ENCODE measurements at places on chromosomes 4 and X. TPM values are rescaled to one million over a fixed set of nuclear protein-coding genes. Genes with fewer than 3 reads are reported as not detected.

DNA sequence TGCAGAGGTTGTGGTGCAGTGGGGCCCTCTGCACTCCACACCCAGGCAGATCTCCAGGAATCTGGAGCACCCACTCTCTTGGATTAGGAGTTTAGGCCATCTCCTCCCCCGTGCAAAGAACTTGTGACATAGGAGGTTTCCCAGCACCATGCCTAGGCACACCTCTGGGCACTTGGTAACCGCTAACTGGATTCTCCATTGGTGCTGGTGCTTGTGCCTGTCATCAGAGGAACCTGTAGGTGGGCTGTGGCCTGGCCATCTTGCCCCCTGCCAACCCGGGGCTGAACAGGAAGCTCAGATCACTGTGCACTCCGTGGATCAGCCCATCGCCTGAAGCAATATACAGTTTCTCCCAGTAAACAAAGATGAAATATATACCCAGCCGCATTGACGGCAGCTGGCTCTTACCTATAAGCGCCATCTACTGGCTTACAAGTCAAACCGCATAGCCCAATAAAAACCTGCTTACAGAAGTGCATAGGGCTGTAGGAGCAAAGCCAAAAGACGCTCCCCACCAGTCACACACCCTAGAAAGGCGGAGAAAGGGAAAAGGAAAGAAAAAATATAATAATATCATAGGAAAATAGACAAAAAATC is 19.1 kb upstream of the TEX13B start:
- no peaks in the 10 kb centered on the region for H3K36me3 ChIP-seq
- peak; percentile 62 for DNase-seq
- no peaks in the 10 kb centered on the region for H3K4me1 ChIP-seq
- H3K27me3 ChIP-seq, result no peaks in the 10 kb centered on the region

DNA sequence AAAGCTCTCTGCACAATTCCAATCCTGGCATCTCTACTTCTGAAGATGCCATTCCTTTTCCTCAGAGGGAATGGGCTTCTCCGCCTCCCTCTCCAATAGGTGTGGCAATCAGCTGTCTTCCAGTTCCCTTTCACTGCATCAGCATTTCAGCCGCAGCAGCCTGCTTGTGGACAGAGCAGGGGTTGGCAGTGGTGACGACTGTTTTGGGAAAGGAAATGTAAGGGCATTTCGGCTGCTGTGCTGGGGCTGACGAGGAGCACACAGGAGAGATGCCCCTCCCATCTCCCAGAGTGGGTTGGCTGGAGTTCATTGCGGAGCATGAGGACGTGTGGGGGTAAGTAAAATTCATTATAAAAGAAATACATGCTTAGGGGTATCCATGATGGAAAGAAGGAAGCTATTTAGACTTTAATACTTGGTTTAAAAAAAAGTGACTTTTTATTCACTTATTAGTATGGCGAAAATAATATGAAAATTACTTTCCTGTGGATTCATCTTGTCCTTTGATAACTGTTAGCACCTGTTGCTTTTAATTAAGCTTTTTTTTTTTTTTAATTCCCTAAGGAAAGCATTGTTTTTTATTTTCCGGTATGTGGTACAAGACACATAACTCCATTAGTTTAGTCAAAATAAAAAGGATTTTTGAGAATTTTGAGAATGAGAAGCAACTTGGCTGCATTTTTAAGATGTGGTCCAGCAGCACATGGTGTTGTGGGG is at the start of gene LIMCH1:
LIMCH1 (plus strand) TSS at position 141 of the 717 bp plus-strand sequence. CDS start 67,839 bp downstream, outside the sequence.
- H3K36me3 ChIP-seq, result no peaks in the 10 kb centered on the region
- DNase-seq, result no peak
- no peaks in the 10 kb centered on the region for H3K27me3 ChIP-seq

Gene TMEM31
- not detected for total RNA-seq

DNA sequence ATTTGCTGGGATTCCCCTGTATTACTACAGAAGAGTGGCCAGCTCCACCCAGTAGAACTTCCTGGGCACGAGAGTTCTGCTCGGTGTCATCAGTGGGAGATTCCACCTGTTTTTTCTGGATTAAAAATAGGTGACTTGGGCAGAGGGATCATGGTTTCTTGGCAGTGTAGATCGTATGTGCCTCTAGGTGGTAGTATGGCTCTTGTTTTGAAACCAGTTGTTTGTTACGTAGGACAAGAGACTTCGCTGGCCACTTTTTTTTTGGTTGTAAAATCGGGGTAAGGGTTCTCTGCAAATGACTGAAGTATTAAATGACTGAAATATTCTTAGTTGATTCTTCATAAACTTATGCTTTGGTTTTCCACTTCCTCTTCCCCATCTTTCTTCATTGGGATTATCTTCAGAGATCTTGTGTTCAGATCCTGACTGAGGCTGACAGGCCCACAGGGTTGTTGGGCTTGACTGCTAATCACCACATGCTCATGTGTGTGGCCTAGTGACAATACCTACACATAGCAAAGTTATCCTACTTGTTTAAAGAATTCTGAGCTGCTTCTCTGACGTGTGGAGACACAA is 43.8 kb upstream of the WDR1 start:
- H3K27me3 ChIP-seq, result no peaks in the 10 kb centered on the region
- DNase-seq, result no peak
- H3K36me3 ChIP-seq, result no peaks in the 10 kb centered on the region

DNA sequence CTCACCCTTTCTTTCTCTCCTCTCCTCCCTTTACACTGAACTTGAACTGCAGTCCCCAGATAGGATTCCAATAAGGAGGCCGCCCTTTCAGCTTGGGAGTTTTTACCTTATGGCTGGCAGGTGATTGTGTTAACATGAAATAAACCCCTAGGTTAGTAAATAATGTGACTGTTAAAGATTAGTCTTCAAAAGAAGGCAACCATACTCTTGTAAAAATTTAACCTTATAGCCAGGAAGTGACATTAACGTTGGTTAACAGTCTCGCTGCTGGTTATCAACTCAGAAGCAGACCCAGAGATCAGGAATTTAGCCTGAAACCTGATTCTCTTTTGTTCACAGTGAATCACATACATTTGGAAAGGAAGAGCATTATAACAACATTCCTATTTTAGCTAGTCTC is 15.2 kb downstream of the FHDC1 start:
- H3K4me3 ChIP-seq, result no peak overlapping the region
- DNase-seq, result no peak
- H3K27me3 ChIP-seq, result no peaks in the 10 kb centered on the region
- H3K27ac ChIP-seq, result no peak overlapping the region
- H3K36me3 ChIP-seq, result no peaks in the 10 kb centered on the region

DNA sequence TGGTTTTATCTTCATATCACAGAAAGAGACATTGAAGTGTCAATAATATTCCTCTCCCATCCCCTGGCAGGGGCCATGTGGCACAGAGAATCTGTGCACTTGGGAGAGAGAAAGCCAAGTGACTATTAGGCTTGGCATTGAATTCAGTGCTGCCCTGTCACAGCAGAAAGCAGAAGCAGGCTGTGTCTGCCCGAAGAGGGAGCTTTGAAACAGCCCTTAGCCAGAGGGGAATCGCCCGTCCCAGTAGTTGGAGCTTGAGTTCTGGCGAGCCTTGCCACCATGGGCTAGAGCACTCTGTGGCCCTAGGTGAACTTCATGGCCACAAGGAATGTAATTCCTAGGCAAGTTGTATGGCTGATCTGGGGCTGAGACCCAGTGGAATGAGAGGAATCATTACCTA is 282.5 kb upstream of the PCDH10 start:
- no peaks in the 10 kb centered on the region for H3K4me1 ChIP-seq
- H3K4me3 ChIP-seq, result no peak overlapping the region
- no peaks in the 10 kb centered on the region for H3K36me3 ChIP-seq

- no peaks in the 10 kb centered on the region for H3K36me3 ChIP-seq
- H3K27me3 ChIP-seq, result no peaks in the 10 kb centered on the region
- H3K4me3 ChIP-seq, result no peak overlapping the region
Observed at GRCh38 chrX:66676413-66676812, 37.5 kb upstream of the EDA2R start.

- peaks cover 16% of the 10 kb centered on the region for H3K4me1 ChIP-seq
- DNase-seq, result no peak
- H3K4me3 ChIP-seq, result no peak overlapping the region
- H3K27ac ChIP-seq, result no peak overlapping the region
- H3K27me3 ChIP-seq, result no peaks in the 10 kb centered on the region
- H3K36me3 ChIP-seq, result peaks cover 6% of the 10 kb centered on the region
Observed at GRCh38 chrX:47662144-47662657, 3.2 kb upstream of the UXT start.

GRCh38 chrX:42151808-42152207 is 228.5 kb upstream of the CASK start:
- no peak overlapping the region for H3K4me3 ChIP-seq
- H3K36me3 ChIP-seq, result no peaks in the 10 kb centered on the region
- DNase-seq, result no peak
- no peak overlapping the region for H3K27ac ChIP-seq
- no peaks in the 10 kb centered on the region for H3K4me1 ChIP-seq

Gene HPGD
- 4.7 TPM for total RNA-seq

GRCh38 chr4:96145601-96146000 is 305.7 kb downstream of the PDHA2 start:
- H3K27me3 ChIP-seq, result no peaks in the 10 kb centered on the region
- H3K27ac ChIP-seq, result no peak overlapping the region

- H3K27ac ChIP-seq, result no peak overlapping the region
- DNase-seq, result no peak
- no peaks in the 10 kb centered on the region for H3K27me3 ChIP-seq
- H3K4me1 ChIP-seq, result no peaks in the 10 kb centered on the region
- H3K4me3 ChIP-seq, result no peak overlapping the region
Observed at GRCh38 chr4:179625406-179625805, 2183.2 kb upstream of the AGA start.

DNA sequence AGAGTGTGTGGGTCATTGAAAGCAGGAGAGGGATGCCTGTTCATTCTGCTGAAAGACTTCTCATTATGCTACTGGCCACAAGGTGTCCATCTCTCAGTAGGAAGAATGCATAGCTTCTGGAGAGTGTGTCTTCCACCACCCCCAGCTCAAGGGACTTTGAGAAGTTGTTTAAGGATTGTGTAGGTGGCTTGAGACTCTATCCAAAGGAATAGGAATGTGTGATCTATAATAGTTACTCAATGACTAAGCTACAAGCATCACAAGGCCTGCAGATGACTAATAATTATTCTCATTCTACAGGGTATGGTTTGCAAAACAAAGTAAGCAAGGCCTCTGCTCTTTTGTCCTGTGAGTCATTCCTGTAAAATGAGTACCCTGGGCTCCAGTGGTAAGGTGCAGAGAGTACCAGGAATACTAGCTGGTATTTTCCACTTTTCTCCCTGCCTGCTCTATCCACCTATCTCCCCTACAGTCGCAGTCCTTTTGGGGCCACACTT is 279.8 kb upstream of the BOD1L1 start:
- no peak overlapping the region for H3K4me3 ChIP-seq
- H3K36me3 ChIP-seq, result no peaks in the 10 kb centered on the region
- H3K27ac ChIP-seq, result no peak overlapping the region
- H3K27me3 ChIP-seq, result no peaks in the 10 kb centered on the region
- no peak for DNase-seq
- H3K4me1 ChIP-seq, result no peaks in the 10 kb centered on the region

DNA sequence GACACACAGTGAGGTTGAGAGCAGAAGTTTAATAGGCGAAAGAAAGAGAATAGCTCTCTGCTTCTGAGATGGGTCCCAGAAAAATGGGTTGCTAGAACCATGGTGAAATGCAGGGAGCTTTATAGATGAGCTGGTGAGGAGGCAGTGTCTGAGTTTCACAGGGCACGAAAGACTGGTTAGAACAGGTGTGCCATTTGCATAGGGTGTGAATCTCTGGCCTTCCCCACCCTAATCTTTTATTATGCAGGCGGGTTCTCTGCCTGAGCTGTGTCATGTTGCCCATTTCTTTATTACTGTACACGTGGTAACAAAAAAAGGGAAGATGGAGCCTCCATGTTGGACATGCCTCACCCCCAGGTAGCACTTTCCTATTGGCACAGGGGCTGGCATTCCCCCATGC is 39.1 kb downstream of the FUNDC1 start:
- no peaks in the 10 kb centered on the region for H3K4me1 ChIP-seq
- no peaks in the 10 kb centered on the region for H3K27me3 ChIP-seq
- H3K27ac ChIP-seq, result no peak overlapping the region
- DNase-seq, result no peak

Gene EREG
- not detected for total RNA-seq

DNA sequence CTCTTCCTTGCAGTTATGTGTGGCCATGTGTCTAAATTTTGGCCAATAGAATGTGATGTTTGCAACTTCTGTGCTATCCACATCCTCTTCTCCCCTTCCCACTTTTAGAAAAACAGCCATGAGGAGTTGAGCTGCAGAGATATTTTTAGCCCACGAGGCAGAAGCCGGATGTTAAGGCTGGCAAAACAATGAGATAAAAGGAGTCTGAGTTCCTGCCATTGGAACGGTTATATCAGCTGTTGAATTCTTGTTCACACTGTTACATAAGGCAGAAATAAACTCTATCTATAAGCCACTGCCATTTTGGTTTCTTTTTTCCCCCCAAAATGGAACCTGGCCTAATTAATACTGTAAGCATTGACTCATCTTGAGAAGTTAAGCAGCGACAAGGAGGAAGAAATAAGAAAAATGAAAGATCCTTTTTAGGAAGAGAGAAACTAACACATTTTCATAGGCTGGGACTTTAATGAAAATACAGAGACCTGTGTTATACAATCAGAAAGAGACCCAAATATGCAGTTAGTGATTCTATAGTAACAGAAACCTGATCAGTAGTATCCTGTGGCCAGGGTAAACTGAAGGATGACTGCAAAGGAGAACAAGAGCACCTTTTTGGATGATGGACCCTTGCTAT is 200.5 kb downstream of the INPP4B start:
- no peak overlapping the region for H3K27ac ChIP-seq
- no peaks in the 10 kb centered on the region for H3K36me3 ChIP-seq
- H3K4me3 ChIP-seq, result no peak overlapping the region
- H3K27me3 ChIP-seq, result no peaks in the 10 kb centered on the region
- peaks cover 21% of the 10 kb centered on the region for H3K4me1 ChIP-seq
- no peak for DNase-seq

DNA sequence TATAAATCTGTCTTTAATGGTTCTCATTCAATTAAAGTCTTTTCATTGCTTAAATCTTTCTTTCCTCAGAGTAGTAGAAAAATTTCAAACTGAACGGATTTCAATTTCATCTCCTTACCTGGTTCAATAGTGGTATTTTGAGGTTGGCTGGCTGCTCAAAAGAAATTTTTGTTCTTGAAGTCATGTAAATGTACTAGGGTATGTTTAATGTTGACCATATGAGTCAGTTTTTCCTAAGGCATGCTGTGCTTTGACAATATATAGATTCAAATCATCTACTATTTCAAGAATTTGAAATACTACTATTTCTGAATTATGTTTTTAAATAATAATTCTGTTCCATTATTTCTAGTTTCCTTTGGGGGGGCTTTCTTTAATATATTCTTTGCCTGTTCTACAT is 105.5 kb downstream of the PACRGL start:
- H3K36me3 ChIP-seq, result no peaks in the 10 kb centered on the region
- no peak for DNase-seq
- H3K27ac ChIP-seq, result no peak overlapping the region
- no peaks in the 10 kb centered on the region for H3K4me1 ChIP-seq
- H3K27me3 ChIP-seq, result no peaks in the 10 kb centered on the region

DNA sequence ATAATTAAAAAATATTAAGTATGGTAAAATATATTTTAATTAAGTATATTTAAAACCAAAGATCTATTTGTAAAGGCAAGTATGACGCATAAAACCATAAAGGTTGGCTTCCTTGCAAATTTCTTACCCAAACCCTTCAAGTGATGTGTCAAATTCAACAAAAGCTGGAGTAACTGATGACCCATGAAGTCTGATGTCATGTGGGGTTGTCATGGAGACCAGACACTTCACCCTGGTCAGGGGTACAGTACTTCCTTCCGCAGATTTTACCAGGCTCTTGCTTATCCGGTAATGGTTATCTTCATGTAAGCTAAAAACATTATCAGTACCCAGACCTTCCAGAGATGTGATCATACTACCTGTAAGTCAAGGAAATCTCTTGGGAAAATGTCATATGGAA is 170.1 kb downstream of the WDFY3 start:
- no peaks in the 10 kb centered on the region for H3K4me1 ChIP-seq
- H3K27me3 ChIP-seq, result no peaks in the 10 kb centered on the region
- no peak for DNase-seq
- no peaks in the 10 kb centered on the region for H3K36me3 ChIP-seq
- no peak overlapping the region for H3K27ac ChIP-seq
- H3K4me3 ChIP-seq, result no peak overlapping the region
